Endothelial cell (in vitro differentiated cells): ENCODE measurements at places on chromosomes 3 and 15.

DNA sequence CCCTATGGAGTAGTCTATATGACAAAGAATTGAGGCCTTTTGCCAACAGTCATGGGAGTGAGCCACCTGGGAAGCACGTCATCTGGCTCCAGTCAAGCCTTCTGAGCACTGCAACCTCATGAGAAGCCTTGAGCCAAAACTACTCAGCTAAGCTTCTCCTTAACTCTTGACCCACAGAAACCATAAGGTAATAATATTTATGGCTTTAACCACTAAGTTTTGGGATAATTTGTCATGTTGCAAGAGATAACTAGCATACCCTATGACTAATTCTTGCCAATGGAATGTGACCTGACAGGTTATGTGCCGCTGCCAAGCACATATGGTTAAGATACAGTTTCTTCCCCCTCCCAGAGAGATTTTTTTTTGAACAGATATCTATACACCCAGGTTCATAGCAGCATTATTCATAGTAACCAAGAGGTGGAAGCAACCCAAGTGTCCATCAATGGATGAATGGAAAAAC is 11.8 kb upstream of the SLC6A11 start:
- no peak for DNase-seq

DNA sequence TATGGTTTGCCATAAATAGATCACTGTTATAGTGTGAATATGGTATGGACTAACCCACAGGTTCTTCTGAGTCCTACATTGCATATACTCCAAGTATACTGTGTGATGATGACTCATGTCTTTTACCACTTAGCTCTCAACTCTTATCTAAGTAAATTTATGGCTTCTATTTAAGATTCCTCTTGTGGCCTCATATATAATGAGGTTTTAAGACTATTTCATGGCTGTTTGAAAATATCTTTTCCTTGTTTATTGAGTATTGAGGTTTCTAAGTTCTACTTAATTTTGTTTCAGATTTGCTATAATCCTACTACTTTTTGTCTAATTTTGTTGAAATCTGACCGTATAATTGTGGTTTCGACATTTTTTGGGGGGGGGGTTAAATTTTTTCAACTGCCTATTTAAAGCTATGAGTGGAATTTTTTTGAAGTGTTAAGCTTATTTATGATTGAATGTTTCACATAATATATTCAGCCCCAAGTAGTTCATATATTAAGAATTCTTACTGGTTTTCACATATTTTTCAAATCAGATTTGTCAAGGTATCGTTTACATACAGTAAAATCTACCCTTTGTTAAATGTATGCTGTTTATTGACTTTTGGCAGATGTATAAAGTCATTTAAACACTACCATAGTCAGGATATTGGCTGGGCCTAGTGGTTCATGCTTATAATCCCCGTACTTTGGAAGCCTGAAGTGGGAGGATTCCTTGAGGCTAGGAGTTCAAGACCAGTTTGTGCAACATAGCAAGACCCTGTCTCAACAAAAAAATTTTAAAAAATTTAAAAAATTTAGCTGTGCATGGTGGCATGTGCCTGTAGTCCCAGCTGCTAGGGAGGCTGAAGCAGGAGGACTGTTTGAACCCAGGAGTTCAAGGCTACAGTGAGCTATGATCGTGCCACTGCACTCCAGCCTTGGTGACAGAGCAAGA is 11.7 kb downstream of the SLC25A36 start:
- DNase-seq: no peak

GRCh38 chr3:63656786-63657185 is 4.3 kb downstream of the SNTN start:
- DNase-seq: no peak

GRCh38 chr3:197854596-197855343 is 63.7 kb downstream of the LRCH3 start:
- peak; percentile 28 for DNase-seq

- no peak for DNase-seq
Measured at GRCh38 chr3:42052484-42053351, 38.4 kb upstream of the TRAK1 start.

DNA sequence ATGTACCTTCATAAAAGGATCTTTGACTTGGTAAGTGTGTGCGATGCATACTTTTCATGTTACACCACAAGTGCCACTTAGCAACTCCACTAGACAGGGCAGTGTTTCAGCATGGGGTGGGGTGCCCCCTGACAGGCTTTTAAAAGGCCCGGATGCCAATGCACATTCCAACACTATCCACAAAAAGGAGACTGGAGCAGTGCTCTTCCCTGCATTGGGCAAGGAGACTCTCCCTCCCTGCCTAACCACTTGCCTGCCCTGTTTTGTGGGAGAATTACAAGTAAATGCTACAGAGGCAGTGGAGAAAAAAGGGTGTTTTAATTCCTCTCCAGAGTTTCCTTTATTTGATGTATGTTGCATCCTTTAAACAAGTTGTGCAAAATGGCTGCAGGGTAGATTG is 1.7 kb upstream of the RARB start:
- DNase-seq: no peak

- no peak for DNase-seq
Measured at GRCh38 chr3:42702982-42703694, 540 bp upstream of the HHATL start.
